ENCODE measurements at places on chromosomes 16 and 17.

DNA sequence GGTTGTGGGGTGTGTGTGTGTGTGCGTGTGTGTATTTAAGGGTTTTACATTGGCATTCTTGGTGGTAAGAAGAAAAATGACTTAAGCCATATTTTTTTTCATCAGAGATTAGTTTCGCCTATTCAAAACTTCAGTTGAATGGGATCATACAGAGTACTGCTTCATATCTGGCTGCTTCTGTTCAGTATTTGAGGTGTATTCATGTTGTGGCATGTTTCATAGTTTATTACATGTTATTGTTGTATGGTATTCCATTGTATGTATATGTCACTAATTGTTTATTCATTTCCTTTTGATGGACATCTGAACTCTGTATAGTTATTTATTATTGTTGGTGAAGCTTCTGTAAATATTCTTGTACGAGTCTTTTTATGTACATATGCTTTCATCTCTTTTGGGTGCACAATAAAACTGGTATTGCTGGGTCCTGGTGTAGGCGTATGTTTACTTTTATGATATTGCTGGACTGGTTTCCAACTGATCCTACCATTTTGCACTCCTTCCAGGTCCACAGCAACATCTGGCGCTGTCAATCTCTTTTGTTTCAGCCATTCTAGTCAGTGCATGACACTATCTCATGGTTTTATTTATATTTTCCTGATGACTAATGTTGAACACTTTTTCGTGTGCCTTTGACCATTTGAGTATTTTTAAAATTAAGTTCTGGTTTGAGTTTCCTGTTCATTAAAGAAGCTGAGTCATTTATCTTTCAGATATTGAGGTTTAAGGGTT, 77.4 kb upstream of the MAF start:
- DNase-seq, result no peak

GRCh38 chr16:69276148-69277115, 34.7 kb upstream of the VPS4A start:
- no peak for DNase-seq

DNA sequence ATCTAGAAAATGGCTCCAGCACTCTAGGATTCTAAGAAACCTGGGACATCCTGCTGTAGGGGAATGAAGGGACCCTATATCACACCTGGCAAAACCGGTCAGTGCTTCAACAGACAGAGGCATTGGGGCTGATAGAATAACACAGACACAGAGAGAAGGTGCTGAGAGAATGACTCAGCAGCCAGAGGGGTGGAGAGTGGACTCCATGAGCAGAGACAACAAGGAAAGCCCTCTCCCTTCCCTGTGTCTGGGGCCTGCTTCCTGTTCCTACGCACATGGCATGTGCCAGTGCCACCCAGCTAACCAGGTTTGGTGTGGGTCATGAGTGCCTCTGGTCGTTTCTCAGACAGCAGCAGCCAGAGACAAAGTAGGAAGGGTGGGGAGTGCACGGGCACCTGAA, 140.3 kb downstream of the CCT6B start:
- DNase-seq, result no peak

DNA sequence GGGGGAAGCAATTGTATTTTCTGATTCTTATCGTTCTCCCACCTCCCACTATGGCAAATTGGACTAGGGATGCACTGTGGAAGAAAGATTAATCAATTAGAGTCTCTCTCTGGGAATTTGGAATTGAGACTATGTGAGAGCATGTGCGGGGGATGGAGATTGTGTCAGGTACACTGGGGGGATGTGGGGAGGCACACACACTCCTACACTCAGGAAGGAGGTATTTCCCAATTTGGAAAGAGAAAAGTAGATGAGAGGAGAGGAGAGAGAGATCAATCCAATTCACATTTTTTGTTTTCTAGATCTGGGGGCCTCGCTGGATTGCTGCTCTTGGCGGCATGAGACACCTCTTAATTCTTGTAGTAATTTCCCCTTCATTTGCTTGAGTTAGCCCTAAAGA, 14.3 kb upstream of the PRKCB start:
- DNase-seq, result no peak

GRCh38 chr16:54627616-54628015, 303.0 kb upstream of the IRX5 start:
- DNase-seq, result no peak

- no peak for DNase-seq
Observed at GRCh38 chr17:4148611-4149308, 5.8 kb downstream of the CYB5D2 start.

- DNase-seq, result peak; percentile 6
Observed at GRCh38 chr17:3602499-3602898, 6.7 kb downstream of the TRPV1 start.

DNA sequence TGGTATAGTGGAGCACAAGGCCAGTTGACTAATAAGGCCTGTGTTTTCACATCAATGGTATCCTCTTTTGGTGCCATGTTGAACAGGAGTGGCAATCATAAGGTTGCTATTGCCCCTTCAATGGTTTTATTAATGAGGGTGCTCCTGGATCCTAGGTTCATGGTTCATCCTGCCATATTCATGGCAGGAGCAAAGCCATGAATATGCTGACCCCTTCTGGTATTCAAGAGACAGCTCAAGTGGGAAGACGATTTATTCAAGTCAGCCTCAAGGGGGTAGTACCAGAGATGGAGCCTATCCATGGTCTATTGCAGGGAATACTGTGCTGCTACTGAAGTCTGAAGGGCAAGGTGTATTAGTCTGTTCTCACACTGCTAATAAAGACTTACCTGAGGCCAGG, 2.6 kb downstream of the ABCA9 start:
- DNase-seq, result no peak

DNA sequence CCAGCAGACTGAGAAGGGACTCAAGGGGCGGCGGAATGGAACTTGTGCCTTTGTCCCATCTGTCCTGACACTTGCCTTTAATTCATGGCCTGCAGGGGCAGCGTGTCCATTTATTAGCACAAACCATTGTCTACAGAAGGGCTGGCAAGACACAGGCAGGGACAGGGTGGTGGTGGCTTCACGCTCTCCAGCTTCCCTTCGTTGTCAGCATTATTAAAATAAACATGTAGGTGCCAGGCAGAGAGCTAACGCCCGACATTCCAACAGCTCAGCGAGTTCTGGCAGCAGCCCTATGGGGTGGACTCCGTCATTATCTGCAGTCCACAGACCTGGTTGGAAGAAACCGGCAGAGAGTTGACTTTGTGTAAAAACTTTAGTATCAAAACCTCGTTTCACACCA, 16.3 kb downstream of the DNAI2 start:
- no peak for DNase-seq

GRCh38 chr17:67411397-67411796, 34.3 kb downstream of the PITPNC1 start:
- no peak for DNase-seq

DNA sequence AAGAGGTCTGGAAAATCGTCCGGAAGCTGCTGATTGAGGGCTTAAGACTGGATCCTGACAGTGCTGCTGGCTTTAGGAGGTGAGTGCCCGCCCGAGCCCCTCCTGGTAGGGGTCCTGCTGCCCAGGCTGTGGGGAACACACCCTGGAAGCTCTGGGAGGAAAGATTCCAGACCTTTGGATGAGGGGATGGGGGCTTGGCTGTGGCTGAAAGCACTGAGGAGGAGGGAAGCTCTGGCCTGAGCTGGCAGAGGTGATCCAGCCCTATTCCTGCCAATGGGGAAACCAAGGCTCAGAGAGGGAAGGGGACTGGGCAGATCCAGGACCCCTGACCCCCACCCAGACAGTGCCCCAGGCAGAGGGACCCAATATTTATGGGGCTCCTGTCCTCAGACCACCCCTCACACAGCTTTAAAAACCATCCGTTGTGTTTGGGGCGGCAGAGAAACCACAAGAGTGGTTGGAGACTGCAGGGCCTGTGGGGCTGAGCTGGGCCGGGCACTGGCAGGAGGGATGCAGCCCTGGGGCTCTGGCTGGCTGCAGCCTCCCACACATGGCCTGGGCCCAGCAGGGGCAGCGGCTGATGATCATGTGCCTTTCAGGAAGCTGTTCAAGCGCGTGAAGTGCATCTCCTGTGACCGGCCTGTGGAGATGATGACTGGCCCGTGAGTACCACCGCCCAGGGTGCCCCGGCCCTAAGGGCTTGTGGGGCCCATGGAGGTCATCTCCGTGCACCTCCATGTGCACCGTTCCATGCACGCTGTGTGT, 22.8 kb downstream of the UBALD1 start:
- DNase-seq, result no peak

DNA sequence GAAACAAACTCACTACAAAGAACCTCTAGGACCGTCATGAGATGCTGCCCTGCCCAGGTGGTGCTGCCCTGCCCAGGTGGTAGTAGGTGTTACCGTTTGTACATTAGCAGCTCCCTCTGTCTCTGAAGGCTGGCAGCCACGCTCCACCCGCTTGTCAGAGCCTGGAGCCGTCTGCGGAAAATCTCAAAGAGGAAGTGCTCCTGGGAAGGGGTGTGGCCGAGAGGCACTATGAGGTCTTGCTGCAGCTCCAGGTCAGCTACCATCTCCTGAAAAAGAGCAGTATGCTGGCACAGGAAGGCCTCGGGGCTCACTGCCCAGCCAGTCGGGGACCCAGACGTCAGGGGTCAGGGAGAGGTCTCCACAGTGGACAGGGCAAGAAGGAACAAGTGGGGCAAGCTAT, 28.3 kb downstream of the ZNF276 start:
- no peak for DNase-seq

GRCh38 chr16:55697867-55698266, 42.1 kb downstream of the SLC6A2 start:
- no peak for DNase-seq

DNA sequence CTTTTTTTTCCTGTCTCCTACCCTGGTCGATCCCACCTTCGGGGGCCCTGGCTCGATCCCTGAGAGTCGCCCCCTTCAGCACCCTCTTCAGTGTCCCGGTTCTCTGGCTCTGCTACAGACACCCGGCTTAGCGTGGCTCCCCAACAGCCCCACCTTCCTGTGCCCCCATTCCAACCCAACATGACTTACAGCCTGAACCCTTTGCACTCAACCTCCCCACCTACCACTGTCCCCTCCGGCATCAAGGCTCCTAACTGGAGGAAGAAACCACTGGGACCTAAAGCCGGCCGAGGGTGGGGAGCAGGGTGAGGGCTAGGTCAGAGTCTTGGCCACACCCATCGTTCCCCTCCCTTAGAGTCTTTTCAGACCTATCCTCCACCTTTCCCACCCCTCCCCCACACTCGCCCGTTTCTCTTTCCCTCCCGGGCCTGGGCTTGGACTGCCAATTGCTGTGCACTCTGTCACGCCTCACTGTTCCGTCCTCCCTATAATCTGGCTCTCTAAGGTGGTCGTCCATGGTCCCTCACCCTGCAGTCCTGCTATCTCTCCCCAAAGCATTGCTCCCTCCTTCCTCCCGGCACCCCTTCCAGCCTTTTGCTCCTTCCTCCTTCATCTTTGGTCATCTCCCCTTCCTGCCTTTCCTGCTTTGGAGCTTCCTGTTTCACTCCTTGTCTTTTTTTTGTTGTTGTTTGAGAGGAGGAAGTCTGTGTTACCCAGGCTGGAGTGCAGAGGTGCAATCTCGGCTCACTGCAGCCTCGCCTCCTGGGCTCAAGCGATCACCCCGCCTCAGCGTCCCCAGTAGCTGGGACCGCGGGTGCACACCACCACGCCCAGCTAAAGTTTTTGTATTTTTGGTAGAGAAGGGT, 890 bp upstream of the CLDN7 start:
- DNase-seq, result no peak

GRCh38 chr17:49291929-49292328, 61.3 kb upstream of the PHOSPHO1 start:
- no peak for DNase-seq

- DNase-seq, result no peak
Observed at GRCh38 chr16:76193906-76194615, 83.1 kb upstream of the CNTNAP4 start.

- no peak for DNase-seq
Observed at GRCh38 chr16:50103764-50104163, 38.0 kb downstream of the HEATR3 start.

- DNase-seq, result no peak
Observed at GRCh38 chr17:2719861-2720260, 8.3 kb upstream of the CLUH start.

DNA sequence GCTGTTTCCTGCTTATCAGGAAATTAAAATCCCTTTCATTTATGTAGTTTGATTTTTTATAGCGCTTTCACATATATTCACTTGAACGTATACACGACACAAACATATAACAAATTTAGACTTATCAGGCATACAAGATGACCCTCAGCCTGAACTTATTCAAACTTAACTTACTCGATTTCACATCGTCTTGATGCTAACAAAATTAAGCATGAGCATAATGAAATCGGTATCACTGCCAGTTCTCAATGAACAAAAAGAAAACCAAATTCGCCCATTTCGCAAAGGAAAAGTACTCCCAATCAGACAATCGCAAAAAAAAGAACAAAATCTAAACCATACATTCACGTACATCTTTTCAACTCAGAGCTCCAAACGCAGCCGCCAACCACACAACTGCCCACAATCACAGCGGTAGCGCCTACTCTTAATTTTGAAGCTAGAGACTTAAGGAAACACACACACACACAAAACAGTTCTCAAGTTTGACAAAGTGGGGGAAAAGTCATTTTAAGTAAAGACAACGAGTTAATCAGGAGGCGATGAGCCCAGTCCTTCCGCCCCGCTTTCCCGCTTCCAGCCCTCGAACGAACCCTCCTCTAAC, 1.1 kb downstream of the GJC1 start:
- DNase-seq, result no peak

DNA sequence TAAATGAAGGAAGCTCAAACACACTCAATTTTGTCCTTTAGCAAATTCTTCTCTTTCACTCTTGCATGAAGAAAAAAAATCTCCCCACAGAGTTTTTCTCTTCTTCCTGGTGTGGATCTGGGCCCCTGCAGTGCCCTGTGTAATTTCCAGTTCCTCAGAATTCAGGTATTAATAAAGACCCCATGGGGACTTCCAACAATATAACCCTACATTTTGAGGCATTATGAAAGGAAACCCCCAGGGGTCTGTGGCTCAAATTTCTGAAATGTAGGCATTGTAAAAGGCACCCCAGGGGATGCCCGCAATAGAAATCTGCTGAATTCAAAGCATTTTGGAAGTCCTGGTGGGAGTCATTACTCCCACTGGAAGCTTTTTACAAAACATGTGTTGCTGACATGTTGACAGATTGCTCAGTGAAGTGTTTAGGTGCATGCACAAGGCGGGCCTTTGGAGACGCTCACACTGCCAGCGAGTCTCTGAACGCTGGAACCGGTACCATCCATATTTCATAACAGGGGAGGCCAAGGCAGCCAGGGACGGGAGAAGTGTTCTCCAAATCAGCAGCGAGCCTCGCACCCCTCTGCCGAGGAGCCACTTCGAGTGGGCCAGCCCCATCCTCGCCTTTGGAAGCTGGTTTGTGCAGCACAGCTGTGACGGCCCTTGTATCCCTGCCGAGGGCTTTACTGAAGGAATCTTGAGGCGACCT, 154.0 kb downstream of the ZNF423 start:
- DNase-seq, result no peak
